ENCODE measurements at places on chromosomes 6 and 20.

- DNase-seq = peak; percentile 37
These were observed 40.1 kb downstream of the CYP24A1 start for GRCh38 chr20:54133434-54134427.

GRCh38 chr6:51626391-51626790, 461.0 kb downstream of the PKHD1 start:
- no peak for DNase-seq

DNA sequence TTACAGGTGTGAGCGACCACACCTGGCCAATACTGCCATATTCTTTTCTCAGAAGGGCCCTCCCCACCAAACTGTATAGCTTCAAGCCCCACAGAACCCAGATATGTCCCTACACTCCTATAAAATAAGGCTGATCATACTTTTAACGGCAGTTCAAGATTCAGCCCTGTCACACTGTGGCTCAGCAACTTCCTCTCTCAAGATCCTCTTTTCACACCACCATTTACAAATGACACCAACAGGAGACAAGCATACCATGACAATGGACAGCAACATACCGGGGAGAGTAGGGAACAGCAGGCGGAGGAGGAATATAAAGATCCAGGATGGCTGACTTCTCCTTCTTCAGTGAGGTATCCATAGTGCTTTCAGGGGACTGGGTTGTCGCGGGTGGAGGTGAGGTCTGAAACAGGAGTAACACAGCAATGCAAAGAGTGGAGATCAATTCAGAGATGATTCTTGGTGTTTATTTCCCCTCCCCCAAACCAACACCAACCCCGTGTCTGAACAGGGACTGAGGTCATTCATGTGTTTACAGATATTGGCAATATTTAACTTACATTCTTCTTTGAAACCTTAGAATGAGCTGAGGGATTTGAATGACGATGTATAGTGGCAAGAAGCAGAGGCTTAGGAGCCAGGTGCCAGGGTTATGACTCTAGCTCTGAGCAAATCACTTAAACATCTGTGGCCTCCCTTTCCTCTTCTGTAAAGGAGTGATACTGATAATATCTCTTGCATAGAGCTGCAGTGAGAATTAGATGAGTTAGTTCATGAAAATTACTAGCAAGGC, 57.6 kb upstream of the IPCEF1 start:
- DNase-seq = peak; percentile 79

DNA sequence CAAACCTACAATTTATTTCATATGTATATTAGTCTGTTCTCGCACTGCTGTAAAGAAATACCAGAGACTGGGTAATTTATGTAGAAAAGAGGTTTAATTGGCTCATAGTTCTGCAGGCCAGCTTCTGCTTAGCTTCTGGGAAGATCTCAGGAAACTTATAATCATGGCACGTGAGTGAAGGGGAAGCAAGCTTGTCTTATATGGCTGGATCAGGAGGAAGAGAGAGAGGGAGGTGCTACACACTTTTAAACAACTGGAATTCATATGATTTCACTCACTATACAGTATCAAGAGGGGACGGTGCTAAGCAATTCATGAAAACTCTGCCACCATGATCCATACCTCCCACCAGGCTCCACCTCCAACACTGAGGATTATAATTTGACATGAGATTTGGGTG, 29.9 kb downstream of the PHACTR2 start:
- DNase-seq = no peak

DNA sequence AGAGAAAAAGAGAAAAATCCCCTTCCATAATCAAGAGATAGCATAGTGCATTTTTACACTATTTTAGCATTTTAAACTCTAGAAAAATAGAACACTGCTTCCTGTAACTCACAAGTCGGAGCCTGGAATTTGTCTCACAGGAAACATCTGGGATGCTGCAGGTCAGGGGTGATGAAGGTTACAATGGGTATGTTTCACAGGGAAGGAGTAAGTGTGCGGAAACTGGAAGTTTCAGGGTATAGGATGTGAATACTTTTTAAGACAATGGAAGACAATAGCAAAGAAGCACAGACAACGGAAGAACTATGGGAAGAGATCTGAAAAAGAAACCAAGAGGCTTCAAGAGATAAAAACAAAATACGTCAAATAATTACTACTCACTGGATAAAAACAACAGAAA, 361.0 kb upstream of the MARCKS start:
- DNase-seq = no peak

GRCh38 chr6:142850679-142851423, 94.1 kb downstream of the HIVEP2 start:
- peak; percentile 58 for DNase-seq

- no peak for DNase-seq
These were observed 109.6 kb downstream of the MANEA start for GRCh38 chr6:95686895-95687294.
